ENCODE measurements at places on chromosomes 11 and 22. TPM values are rescaled to one million over a fixed set of nuclear protein-coding genes. Genes with fewer than 3 reads are reported as not detected.

DNA sequence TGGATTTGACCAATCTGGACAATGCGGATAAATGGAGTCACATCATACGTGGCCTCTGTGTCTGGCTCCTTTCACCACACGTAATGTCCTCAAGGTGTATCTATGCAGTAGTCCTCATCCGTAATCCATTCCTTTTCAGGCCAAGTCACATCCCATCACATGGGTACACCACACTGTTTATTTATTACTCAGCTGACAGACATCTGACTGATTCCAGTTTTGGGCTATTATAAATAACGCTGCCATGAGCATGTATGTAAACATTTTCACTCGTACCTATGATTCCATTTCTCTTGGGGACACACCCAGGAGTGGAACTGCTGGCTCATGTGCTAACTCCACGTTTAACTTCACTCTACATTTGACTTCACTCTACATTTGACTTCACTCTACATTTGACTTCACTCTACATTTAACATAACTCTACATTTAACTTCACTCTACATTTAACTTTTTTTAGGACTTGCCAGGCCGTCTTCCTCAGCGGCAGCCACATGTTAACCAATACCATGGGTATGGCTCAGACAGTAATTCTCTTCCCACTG is 52.1 kb downstream of the SHANK2 start:
- DNase-seq, result no peak

GRCh38 chr22:43844560-43845545 is 17.5 kb downstream of the SULT4A1 start:
- no peak for DNase-seq

Gene SYTL2
- total RNA-seq, result 39.3 TPM

DNA sequence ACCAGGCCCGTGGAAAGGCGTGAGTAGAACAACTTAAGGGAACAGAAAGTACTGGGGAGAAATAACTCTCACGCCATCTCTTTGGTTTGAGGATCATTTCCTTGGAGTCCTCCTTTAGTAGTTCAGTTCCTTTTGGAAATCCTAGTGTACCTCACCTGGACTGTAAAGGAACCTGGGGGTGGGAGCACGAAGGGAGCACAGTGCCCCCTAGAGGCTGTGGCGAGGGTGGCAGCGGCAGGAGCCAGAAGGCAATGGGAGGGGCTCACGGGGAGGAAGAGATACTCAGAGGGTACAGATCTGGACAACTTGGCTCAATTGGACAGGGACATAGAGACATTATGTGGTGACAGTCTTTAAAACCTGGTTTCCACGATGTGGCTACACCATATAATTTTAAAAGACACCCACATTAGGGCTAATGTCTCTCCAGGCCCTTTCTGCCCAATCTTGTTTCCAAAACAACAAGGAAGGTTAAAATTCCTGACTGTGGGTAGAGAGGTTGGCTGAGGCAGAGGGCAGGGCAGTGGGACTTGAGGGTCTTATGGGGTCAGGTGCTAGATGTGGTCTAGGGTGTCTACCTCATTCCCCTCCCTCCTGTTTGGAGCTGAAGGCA is 87.0 kb downstream of the CSNK2A3 start:
- peak; percentile 75 for DNase-seq

Gene CARD10
- 0.30 TPM for total RNA-seq

DNA sequence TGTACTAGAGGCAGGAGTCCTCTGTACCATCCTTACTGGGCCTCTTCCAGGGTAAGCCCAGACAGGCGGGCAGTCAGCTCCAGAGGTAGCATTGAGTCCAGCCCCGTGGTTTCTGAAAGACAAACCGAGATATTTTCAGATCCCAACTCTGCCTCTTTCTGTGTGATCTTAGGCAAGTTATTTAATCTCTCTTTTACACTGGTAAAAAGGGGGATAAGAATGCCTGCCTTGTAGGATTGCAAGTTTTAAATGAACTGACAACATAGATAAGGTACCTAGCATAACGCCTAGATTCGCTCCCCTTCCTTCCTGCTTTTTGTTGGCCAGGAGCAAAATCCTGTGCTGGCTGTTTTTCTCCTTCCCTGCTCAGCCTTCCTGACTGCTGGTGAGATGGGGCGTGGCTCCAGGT is 56.4 kb upstream of the NNMT start:
- DNase-seq, result no peak

GRCh38 chr11:1546536-1547466 is 25.3 kb downstream of the DUSP8 start:
- peak; percentile 63 for DNase-seq

Gene MRGPRX3
- total RNA-seq, result not detected

DNA sequence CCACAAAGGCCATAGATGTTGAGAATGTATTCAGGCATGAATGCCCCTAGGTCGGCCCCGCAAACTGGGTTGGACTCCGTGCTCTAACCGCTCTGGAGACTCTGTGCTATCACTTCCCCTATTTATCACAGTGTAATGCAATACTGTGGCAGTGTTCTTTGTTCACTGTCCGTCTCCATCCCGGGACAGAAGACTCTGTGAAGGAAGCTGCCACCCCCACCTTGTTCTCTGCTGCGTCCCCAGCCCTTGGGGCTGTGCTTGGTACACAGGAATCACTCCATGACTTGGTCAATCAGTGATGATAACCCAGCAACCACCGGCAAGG is 57.6 kb downstream of the TSPAN18 start:
- DNase-seq, result no peak

DNA sequence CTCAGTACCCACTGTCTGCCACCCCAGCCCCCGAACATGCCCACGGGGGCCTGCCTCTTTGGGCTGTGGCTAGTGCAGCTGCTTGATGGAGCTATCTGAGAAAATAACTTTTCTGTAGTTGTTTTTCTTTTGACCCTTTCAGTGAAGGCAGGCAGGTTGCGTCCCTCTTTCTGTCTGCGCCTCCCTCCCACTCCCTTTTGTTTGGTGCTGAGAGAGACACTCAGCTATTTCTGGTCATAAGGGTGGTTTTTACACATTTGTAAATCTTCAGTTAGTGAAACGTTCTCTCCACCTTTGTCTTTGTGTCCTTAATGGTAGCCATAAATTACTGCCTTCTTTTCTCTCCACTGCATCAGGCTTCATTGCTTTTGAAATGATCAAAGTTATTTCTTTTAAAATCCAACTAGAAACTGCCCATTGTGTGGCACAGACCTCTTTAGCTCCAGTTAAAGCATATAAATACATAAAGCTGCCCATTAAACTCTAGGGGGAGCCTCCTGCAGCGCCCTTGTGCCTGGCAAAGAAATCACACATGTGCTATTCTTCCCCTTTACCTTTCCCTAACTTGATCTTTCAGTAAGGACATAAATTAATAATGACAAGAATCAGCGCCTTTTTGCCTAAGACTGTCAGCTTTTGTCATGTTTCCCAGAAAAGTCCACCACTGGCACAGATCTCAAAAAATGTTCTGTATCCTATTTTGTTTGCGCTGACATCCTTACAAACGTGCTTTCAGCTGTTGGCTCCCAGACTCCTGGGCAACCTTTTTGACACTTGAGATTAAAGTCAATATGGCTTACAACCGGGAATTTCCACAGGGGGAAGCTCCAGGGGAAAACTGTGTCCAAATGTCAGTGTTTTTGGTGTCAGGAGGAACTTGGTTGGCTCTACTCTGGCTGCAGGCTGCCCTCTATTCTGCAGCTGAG is 1.7 kb upstream of the SCUBE2 start:
- no peak for DNase-seq

- no peak for DNase-seq
Observed at GRCh38 chr11:66494458-66494857, 14.2 kb downstream of the DPP3 start.

Gene UCP3
- total RNA-seq, result 4.1 TPM

DNA sequence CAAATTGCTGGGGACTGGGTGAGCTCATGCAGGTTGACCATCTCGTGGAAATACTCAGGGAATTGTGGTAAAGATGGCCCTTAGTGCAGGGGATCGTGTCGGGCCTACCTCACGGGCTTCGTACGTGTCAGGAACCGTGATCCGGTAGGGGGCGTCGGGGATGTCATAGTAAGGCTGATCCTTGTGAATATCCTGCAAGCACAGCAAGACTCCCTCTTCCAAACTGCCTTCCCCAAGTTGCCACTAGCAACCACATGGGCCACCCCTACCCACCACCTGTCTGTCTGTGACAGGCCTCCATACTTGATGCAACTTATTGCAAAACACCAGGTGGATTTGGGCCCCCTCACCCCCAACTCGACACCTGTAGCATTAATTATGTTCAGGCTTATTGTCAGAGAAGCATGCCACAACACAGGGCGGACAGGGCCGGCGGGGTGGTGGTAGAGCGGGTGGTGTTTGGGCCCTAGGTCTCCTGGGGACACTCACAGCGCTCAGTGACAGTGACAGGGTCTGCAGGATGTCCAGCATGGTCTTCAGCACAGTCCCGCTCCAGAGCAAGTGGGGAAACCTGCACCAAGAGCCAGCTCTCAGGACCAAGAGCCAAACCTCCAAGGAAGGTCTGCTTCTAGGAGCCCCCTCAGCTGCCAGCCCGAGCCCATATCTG is 22.6 kb upstream of the SERPIND1 start:
- no peak for DNase-seq

GRCh38 chr11:4546878-4547277 is 1.9 kb downstream of the OR52M1 start:
- DNase-seq, result no peak

- DNase-seq, result no peak
Observed at GRCh38 chr11:114145166-114145775, 85.8 kb downstream of the ZBTB16 start.

DNA sequence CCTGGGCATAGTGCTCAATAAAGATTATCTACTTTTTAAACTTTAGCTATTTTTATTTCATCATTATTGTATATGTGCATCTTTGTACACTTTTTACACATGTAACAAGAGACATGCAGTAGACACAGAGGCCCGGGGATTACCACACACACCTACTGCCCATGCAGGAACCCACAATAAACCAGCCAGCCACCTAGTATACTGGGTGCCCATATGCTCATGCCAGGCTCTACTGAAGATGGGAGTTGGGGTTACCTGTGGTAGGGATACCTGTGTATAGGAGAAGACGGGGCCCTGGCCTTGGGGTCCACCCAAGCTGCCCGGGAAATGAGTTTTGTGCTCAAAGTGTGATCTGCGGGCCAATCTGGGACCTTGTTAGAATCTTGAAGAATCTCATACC is 31.2 kb upstream of the P2RY2 start:
- DNase-seq, result peak; percentile 19

DNA sequence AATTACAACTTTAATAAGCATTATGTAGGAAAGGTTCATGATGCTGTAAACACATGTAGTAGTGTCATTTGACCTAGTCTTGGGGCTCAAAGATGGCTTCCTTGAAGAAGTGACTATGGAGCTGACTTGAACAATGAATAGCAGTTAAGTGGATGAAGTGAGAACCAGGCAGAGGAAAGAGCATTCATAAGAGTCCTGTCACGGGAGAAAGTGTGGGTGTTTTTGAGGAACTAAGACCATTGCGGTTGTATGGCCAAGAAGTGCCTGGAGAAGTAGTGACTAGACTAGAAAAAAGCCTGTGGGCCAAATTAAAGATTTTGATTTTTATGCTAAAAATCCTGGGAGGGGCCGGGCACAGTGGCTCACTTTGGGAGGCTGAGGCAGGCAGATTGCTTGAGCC is 7.2 kb upstream of the IL18BP start:
- no peak for DNase-seq

Gene TRIM5
- total RNA-seq, result 33.1 TPM

Gene JAML
- total RNA-seq, result 181 TPM

Gene RASD2
- total RNA-seq, result not detected

DNA sequence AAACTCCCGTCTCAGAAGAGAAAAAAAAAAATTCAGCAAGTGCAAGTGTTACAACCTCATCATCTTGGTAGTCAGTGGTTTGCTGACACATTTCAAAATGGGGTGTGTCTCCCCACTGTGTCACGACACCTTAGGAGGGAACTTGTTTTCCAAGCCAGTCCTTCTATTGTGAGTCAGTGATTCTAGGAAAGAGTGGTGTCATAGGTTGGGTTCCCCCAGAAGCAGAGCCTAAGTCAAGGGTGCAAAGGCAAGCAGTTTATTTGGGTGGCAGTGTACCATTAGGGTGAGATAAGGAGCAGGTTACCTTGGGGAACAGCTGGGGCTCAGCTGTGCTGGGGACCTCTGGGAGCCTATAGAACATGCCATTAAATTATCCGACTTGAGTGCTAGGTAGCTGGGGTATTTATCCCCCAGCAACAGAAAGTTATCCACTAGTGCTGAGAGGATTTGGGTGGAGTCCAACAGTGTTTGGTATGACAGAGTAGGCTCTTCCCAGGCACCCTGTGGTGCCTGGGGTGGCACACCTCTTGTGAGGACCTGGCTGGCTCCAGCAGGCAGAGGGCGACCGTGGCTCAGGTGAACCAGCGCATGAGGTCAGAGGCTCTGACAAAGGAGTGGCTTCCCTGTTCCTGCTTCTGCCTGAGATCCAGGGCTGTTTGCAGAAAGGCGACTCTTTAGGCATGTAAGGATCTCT is 41.7 kb downstream of the KIAA1671 start:
- no peak for DNase-seq

GRCh38 chr11:77381729-77382665 is 80.5 kb upstream of the GDPD4 start:
- DNase-seq, result no peak

GRCh38 chr11:72758690-72759389 is 6.6 kb upstream of the ARAP1 start:
- no peak for DNase-seq

GRCh38 chr11:7436657-7437056 is 48.6 kb upstream of the OLFML1 start:
- no peak for DNase-seq

DNA sequence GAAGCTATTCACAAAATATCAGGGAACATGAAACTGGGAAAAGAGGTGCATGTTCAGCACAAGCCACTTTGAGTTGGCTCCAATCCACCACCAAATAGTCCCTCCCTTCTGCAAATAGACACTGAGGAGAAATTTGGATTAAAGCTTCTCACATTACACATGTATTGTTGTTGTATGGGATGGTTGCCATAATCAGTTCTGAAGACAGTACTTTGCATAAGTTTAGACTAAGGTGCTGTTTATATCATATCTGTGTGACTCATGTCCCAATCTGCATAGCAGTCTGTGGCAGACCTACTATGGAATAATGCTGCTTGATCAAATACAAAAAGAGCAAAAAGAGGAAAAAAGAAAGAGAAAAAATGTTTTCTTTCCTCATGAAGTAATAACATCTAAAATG is 376.7 kb upstream of the DDI1 start:
- no peak for DNase-seq

- no peak for DNase-seq
Observed at GRCh38 chr11:47389577-47390421, 11.5 kb upstream of the SPI1 start.
